ENCODE measurements at places on chromosomes 12 and 14. TPM values are rescaled to one million over a fixed set of nuclear protein-coding genes. Genes with fewer than 3 reads are reported as not detected.

Gene TAMALIN
- total RNA-seq: 3.9 TPM

Gene SLC2A14
- 1.4 TPM for total RNA-seq

Gene CCDC60
- total RNA-seq: not detected

- H3K27ac ChIP-seq: no peak overlapping the region
- H3K4me3 ChIP-seq: no peak overlapping the region
- no peaks in the 10 kb centered on the region for H3K36me3 ChIP-seq
These were observed 119.5 kb upstream of the RTL1 start for GRCh38 chr14:101022916-101023435.

GRCh38 chr12:19030180-19030579 is 99.4 kb upstream of the PLEKHA5 start:
- H3K4me1 ChIP-seq: no peaks in the 10 kb centered on the region
- no peaks in the 10 kb centered on the region for H3K27me3 ChIP-seq
- H3K4me3 ChIP-seq: no peak overlapping the region
- no peak for DNase-seq
- H3K36me3 ChIP-seq: no peaks in the 10 kb centered on the region
- no peak overlapping the region for H3K27ac ChIP-seq

- no peaks in the 10 kb centered on the region for H3K36me3 ChIP-seq
- no peaks in the 10 kb centered on the region for H3K27me3 ChIP-seq
- DNase-seq: no peak
- no peaks in the 10 kb centered on the region for H3K4me1 ChIP-seq
- H3K4me3 ChIP-seq: no peak overlapping the region
These were observed 193.2 kb downstream of the CHST11 start for GRCh38 chr12:104649921-104650320.

- H3K4me1 ChIP-seq: no peaks in the 10 kb centered on the region
- no peak for DNase-seq
- H3K27me3 ChIP-seq: no peaks in the 10 kb centered on the region
- H3K4me3 ChIP-seq: no peak overlapping the region
- H3K27ac ChIP-seq: no peak overlapping the region
- peaks cover 16% of the 10 kb centered on the region for H3K36me3 ChIP-seq
These were observed 34.5 kb downstream of the IPO8 start for GRCh38 chr12:30661210-30661609.

GRCh38 chr12:26988703-26989102 is 25.5 kb downstream of the TM7SF3 start:
- H3K36me3 ChIP-seq: peaks cover 4% of the 10 kb centered on the region
- no peak for DNase-seq
- no peaks in the 10 kb centered on the region for H3K27me3 ChIP-seq
- H3K4me3 ChIP-seq: no peak overlapping the region
- H3K4me1 ChIP-seq: no peaks in the 10 kb centered on the region

Gene HCAR2
- 0.51 TPM for total RNA-seq

Gene SYCP3
- not detected for total RNA-seq
